ENCODE measurements at places on chromosomes 2 and 18.

DNA sequence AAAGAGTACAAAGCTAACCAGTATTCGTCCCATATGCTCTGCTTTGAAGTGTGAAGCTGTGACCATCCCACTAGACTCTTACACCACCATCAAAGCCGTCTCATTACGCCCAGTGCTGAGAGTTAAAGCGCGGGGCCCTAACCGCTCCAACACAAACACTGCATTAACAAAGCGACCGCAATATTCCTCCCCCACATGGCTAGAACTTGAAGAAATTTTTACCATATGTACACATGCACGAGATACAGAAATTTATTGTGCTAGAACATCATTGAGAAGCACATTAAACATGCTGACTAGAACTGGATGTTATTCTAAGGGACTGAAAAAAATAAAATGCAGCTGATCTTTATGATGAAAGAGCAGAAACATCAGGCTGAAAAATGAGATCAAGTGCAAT is 20.5 kb downstream of the FTCDNL1 start:
- DNase-seq, result peak; percentile 74

DNA sequence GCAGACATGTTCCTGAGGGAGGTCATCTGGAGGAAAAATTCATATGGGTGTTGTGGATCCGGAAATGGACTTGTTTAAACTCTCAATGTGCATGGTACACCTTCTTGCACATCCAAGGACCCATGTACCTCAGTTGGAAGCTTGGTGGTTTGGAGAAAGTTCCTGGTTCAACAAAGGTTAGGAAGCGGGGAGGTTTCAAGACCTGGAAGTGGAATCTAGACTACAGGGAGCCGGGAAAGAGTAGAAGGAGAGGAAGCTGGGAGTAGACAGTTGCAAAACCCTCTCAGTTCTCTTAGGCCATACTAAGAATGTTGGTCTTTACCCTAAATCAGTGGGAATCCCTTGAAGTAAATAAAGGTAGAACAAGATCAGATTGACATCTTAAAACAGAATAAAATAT is 209.8 kb upstream of the SPOPL start:
- DNase-seq, result no peak

DNA sequence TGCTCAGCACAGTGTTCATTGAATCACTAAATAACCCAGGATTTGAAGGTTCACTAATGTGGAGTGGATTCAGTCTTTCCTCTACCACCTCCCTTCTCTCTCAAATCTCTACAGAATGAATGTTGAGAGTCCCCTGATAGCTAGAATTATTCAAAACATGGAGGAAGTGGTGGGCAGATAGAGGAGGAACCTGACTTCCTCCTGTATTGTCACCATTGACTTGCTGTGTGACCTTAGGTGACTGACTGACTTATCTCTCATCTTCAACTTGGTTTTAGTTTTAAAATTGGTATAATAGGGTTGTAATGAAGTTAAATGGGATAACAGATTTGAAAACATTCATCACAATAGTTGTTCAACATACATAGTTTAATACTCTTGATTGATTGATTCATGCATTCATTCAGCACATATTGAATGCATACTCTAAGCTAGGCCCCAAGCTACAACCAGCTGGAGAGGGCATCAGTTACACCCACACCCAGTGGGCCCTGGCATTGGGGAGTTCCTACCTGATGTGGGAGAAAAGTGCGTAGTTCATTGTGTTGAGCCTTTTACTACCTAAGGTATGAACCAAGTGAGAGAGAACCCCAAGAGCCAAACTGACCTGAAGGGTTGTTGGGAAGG is 96.0 kb downstream of the WDR7 start:
- no peak for DNase-seq

GRCh38 chr18:60892441-60892840 is 440.8 kb upstream of the CDH20 start:
- DNase-seq, result peak; percentile 35

DNA sequence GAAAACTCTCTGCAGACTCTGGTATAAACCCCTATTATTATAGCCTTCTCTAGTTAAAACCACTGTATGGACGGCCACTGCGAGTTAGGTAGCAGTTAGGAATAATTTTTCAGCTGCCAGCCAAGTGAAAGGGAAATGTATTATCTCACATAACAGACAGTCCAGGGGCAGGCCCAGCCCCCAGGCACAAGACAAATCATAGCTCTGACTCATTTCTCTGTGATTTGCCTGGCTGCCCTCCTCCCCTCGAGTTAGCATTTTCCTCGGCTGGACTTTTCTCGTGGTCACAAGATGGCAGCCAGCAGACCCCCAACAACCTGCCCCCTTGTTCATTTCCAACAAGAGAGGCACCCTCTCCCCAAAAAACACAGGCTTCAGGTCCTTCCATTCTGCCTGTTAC is 10.5 kb downstream of the VIT start:
- DNase-seq, result peak; percentile 74

DNA sequence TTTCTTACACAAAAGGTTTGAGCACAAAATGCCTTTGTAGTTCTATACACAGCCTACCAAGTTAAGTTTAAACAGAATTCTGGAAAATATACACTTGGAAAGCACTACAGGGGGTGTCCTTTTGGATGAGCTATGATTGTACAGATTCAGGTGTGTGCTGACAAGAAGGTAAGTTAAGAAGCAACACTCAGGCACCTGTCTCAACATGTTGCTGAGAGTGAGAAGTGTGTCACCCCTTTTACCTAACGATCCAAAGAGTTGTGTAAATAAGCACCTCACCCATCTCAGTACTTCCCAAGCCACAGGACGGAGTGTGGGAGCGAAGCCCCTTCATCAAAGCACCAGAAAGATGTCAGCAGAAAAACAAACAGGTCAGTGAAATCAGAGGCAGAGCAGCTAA is 109.5 kb upstream of the DAPL1 start:
- no peak for DNase-seq

GRCh38 chr18:13611601-13612195 is 114.7 kb downstream of the FAM210A start:
- peak; percentile 27 for DNase-seq

DNA sequence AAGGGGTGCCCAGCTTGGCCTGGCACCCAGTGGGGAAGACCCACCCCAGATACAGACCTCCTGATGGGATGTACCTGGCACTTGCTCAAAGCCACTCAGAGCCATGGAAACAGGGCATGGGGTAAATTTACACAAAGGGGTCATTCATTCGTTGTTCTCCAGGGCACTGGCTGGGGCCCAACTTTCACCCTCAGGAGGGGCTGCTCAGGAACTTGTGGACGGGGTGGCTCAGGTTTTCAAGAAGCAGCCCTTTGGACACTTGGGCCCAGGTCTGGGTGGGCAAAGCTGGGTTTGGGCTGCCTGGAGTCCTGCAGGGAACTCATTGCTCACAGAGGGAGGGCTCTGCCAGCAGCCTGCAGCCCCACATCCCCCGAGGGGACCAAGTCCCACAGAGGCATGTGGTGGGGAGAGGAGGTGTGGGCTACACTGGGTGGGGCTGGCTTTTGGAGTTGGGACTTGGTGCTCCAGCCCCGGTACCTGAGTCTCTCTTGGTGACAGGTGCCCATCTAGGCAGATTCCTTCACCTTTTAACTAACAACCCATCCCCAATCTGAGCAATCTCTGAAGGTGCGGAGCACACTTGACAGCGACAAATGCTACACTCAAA is 172.3 kb downstream of the CELF4 start:
- DNase-seq, result no peak

- DNase-seq, result no peak
These were observed 254.1 kb downstream of the HNMT start for GRCh38 chr2:138218397-138218796.

DNA sequence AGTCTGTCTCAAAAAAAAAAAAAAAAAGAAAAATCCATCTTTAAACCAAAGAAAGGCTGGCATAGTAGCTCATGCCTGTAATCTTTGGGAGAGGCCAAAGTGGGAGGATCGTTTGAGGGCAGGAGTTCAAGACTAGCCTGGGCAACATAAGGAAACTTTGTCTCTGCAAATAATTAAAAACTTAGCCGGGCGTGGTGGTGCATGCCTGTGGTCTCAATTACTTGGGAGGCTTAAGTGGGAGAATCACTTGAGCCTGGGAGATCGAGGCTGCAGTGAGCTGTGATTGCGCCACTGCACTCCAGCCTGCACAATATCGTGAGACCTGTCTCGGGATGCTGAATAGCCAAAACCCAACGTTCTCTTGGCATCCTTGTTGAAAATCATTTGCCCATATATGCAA is 6.1 kb downstream of the CNOT11 start:
- no peak for DNase-seq

- DNase-seq, result peak; percentile 73
These were observed 103.8 kb downstream of the ASAP2 start for GRCh38 chr2:9310377-9310776.

DNA sequence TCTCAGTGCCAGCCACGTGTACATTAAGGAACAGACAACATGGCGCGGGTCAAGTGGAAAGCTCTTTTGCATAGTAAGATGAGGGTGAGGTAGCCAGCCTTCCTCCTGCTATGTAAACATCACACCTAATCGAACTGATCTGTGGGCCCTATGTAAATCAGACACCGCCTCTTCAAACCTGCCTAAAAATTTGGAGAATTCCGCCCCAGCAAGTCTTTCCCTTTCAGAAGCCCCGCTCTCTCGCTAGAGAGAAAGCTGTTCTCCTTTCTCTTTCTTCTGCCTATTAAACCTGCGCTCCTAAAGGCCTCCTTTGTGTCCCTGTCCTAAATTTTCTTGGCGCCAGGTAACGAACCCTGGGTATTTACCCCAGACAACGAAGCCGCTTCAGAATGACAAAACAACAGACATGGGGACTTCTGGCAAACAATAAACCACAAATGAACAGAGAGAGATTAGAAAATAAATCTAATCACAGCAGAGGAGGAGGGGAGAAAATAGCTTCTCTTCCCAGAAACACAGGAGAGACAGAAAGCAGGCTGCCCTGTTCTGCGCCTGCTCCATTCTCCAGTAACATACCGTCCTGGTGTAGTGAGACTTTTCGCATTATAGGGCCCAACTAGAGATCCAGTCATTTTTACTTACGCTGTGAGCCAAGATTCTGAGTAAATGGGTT is 31.9 kb upstream of the CYP1B1 start:
- DNase-seq, result no peak

GRCh38 chr2:45505138-45505537 is 105.9 kb downstream of the SRBD1 start:
- no peak for DNase-seq

DNA sequence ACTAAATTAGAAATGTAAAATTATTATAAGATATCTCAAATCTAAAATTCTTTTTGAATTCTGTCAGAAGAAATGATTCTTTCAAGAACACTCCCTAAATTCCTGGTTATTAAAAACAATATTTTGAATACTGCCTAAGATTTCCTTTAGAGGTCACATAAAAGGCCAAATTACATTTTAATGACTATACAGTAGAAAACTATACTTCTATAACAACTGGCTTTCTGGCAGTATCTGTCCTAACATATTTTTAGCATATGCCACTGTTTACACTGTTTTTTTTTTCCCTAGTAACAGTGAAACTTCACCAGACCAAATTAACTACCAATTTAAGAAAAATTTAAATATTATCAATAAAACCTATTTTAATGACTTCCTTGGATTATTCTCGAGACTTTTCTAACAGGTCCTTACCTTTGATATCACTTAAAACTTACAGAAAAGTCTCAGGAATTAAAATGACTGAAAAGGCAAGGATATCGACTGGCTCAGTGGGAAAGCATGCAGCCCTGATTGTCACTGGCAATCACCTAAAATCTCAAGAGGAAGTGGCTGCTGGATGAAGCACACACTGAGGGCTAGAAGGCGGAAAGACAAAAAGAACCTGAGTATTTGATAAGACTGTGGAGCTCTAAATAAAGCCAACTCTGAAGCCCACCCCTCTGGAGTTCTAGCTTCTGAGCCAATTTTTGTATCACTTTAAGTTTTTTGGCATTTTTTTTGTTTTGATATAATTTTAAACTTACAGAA is 59.6 kb downstream of the SPIRE1 start:
- DNase-seq, result peak; percentile 26

DNA sequence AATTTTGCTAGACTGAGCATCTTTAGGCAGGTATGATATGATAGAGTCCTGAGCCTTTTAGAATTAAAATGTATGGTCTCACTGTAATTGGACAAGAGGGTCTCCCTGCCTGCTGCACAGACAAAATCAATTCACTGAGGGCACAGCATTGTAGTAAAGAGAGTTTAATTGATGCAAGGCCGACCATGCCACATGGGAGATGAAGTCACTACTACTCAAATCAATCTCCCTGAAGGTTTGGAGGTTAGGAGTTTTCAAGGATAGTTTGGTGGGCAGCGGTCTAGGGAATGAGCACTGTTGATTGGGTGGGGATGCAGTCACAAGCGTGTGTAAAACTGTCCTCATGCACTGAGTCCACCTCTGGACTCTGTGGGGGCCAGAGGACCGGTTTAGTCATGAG is 26.1 kb downstream of the SERPINB7 start:
- no peak for DNase-seq

- no peak for DNase-seq
These were observed 12.3 kb downstream of the SCTR start for GRCh38 chr2:119511989-119512388.

DNA sequence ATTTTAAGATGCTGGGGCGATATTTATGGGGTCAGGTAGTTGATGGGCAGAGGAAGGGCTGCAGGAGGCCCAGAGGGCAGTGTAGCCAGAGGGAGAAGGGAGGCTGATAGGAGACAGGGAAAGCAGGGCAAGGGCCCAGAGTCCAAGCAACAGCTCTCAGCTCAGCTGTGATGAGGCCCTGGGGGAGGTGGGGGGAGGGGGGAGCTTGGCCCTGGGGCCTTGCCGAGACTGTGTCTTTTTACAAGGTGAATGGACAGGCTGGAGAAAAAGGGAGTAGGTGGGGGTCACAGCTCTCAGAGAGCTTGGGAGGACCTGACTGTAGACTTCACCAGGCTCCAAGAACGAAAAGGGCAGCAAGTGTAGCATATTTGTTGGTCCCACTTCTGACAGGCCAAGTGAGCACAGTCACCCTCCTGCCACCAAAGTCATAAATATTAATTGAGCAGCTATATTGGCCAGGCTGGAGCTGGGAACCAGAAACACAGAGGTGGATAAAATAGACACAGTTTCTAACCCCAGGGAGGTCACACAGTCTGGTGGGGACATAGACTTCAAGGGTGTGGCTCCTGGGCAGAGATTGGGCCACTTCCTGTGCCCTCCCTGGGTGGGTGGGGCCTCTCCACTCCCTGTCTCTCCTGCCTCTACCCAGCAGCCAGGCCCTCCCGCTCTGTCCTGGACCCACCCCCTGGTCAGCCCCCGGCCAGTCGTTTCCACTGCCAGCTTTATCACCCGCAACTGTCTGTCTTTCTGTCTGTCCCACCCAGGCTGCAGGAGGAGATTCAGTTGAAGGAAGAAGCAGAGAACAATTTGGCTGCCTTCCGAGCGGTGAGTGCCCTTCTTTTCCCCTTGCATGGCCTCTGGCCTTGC is 1.4 kb downstream of the DES start:
- no peak for DNase-seq
